ENCODE measurements at places on chromosomes 6 and 20.
A peak's percentile ranks its signal among the peaks of the same experiment; 100 is the strongest.

DNA sequence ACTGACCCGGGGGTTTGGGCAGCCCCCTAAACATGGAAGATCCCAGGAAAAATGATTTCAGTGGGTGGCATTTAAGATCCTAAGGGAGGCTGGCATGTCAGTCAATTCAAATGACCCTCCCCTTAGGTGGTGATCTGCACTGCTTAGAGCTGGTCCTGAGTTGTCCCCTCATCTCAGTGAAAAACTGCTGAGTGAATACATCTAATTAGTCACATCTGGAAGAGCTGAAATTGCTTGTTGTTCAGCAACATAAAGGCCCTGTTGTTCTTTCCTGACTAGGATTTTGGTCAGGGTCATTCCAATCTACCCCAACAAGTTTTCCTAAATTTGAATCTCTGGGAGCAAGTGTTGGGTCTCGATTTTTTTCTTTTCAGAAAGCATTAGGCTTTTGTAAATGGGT, 126.4 kb downstream of the LCA5 start:
- DNase-seq, result no peak

GRCh38 chr20:9989066-9989724, 45.6 kb upstream of the ANKEF1 start:
- no peak for DNase-seq

DNA sequence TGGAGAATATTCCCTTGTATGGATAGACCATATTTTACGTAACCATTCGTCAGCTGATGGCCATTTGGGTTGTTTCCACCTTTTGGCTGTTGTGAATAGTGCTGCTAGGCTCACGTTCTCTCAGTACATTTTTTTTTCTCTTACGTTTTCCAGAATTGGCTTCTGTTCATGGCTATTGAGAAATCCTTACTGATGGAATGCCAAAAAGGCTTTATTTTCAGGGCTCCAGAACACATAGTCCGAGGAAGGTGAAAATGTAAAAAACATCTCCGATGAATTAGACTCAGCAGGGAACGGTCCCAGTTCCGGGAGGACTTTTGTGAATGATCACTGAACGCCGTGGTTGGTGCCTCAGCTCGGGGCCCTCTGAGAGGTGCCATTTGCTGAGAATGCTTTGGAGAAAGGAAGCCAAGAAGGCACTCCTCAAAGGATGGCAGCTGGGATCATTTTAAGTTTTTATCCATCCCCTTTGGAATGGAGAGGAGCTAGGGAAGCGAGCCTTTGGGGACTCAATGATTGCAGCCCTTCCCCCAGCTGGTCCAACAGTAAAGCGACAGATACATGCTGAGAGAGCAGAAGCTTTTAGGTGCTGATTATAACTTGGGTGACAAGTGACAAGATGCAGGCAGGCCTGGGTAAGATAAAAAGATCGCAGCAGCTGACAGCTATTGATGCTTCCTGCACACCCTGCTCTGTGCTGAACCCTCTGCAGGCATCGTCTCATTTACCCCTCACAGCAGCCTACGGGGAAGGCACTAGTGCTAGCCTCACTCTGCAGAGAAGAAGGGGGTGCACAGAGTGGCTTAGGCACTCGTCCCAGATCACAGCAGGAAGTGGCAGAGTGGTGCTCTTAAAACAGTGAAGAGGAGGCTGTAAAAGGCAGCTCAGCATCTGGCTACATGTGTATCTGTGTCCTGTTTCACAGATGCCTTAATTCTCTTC, 133.4 kb upstream of the KCNG1 start:
- DNase-seq, result no peak

- DNase-seq, result peak; percentile 55
These were observed 117.2 kb upstream of the BACH2 start for GRCh38 chr6:90413867-90414266.

GRCh38 chr6:22343864-22344263, 47.0 kb upstream of the PRL start:
- DNase-seq, result no peak

- no peak for DNase-seq
These were observed 122.6 kb upstream of the NXT1 start for GRCh38 chr20:23227976-23228375.

DNA sequence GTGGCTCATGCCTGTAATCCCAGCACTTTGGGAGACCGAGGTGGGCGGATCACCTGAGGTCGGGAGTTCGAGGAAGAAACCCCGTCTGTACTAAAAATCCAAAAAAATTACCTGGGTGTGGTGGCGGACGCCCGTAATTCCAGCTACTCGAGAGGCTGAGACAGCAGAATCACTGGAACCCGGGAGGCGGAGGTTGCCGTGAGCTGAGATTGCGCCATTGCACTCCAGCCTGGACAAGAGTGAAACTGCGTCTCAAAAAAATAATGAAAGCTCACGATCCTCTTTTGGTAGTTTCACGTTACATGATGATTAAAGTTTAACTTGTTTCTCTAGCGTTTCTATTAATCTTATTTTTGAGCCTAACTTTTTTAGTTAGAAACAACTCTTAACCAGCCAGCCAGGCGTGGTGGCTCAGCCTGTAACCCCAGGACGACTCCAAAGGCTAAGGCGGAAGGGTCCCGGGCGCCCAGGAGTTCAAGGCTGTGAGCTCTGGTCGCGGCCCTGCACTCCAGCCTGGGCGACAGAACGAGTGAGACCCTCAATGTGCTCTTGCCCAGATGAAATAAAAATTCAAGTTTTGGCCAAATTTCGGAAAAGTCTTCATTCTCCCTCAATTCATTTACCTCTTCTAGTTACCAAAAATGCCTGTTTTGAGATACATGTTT, 1.2 kb upstream of the WRNIP1 start:
- DNase-seq, result no peak

- no peak for DNase-seq
These were observed 251.0 kb downstream of the SYNE1 start for GRCh38 chr6:152386131-152386530.

DNA sequence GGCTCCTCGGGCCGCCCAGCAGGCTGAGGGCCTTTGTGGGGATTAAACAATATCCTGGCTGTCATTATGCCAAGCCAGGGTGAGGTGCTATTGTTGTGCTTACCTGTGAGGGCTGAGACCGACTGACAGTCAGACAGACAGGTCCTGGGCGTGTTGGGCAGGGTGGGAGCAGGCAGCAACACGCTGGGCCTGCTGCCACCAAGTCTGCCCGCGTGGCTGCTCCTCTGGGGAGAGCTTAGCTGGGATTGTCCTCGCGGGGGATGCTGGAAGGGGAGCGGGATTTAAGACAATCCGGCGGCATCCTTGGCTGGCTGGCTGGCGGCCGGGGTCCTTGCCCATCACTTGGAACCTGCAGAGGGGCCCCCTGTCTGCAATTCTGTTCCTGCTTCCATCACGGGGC, 20.0 kb downstream of the ITPR3 start:
- DNase-seq, result no peak

DNA sequence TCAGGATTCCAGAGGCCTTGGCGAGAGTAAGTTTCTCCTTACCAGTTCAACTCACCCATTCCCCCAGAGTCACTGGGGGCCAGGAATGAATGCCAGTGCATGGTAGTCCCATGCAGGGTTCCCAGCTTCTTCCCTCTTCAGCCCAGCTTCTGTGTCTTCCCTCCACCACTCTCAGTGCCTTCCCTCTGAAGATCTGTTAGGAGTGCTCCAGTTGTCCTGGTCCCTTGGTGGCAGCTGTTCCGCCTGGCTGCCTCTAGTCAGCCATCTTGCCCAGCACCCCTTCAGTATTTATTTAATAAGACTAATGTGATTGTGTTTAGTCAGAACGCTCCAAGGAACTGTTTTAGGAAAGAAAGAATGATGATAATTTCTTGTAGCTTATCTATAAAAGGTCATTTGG, 23.1 kb downstream of the FIG4 start:
- DNase-seq, result no peak

DNA sequence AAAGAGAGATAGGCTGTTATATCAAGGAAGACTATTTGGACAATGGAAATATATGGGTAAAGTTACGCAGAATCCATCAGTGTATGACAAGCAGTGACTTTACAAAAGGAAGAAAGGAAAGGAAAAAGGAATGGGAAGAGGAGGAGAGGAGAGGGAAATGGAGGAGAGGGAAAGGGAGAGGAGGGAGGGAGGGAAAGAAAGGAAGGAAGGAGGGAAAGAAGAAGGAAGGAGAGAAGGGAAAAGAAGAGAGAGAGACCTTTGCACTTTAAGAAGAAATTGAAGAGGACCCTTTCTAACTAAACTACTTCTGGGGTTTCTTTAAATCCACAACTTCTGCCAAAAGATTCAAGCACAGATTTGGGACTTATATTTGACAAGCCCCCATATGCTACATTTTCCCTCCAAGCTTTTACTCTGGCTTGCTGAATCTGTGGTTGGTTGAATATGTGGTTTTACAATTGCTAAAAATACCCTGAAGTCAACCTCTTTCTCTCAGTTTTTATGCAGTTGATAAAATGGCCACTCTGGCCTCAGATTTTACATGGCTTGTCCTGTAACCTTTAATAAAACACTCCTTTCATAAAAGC, 120.8 kb upstream of the RAB32 start:
- no peak for DNase-seq

DNA sequence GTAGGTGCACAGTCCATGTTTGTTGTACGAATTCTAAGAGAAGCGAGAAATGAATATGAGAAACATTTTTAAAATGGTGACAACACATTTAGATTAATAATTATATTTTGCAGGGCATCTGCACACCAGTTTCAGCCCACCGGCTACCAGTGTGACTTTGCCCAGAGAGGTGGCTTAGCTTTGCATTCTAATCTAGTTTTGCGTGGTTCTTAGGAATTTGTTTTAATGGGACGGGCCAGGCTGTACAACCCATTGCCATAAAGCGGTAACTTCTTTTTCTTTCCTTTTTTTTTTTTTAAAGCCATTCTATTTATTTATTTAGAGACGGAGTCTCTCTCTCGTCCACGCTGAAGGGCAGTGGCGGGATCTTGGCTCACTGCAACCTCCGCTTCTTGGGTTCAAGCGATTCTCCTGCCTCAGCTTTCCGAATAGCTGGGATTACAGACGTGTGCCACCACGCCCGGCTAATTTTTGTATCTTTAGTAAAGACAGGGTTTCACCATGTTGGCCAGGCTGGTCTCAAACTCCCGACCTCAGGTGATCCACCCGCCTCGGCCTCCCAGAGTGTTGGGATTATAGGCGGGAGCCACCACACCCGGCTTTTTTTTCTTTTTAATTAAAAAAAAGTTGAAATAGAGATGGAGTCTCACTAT, 829 bp downstream of the MANBAL start:
- DNase-seq, result no peak

GRCh38 chr6:87257046-87257445, 65.3 kb upstream of the SMIM8 start:
- DNase-seq, result no peak

DNA sequence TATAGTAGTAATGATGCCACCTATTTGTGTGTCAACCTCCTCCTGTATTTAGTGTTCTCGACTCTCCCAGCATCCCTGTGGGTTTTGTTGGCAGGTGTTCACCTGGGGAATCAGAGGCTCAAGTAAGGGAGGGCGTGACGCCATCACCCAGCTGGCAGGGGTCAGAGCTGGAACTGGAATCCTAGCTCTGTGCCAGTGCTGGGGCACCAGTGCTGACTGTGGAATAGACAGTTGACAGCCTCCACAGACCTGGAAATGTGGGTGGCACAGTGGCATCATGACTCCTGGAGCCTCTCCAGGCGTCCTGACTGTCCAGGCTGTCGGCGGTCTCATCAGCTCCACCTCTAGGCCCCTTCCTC, 102.8 kb downstream of the SYCP2 start:
- DNase-seq, result no peak

- DNase-seq, result no peak
These were observed 431.0 kb upstream of the IRAK1BP1 start for GRCh38 chr6:78436335-78436734.

DNA sequence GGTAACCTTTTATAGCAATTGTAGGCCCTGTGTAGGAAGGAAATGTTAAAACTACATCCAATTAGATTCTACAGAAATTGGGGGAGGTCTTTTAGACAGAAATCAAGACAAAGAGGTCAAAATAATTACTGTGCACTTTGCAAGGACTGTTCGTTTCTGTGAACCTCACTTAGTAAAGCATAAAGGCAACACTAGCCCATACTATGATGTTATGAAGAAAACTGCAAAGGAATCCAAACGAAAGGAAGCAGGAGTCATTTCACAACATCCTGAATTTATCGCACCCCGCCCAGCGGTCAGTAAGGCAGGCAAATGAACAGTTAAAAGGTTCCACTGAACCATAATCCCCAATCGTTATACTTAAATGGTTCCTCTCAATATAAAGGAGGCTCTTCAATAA, 429.5 kb upstream of the ARID1B start:
- no peak for DNase-seq

GRCh38 chr20:46640536-46641311, 10.5 kb downstream of the SLC13A3 start:
- no peak for DNase-seq

DNA sequence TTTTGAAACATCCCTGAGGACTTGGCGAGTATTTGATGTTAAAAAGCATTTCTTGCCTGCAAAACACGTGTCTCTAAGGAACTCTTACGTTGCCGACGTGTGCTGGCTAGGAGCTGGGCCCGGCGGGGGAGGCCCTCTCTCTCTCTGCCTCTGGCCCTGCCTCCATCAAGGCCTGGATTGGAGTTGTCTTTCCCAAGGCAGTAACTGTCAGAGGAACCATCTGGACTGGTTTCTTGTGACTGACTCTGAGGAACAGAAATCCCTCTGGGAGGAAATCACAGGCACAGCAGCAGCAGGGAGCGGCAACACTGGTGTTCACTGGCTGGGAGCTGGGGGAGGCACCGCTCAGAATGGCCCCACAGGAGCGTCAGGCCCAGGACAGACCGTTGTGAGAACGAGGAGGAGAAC, 244.2 kb downstream of the NRN1 start:
- DNase-seq, result no peak

DNA sequence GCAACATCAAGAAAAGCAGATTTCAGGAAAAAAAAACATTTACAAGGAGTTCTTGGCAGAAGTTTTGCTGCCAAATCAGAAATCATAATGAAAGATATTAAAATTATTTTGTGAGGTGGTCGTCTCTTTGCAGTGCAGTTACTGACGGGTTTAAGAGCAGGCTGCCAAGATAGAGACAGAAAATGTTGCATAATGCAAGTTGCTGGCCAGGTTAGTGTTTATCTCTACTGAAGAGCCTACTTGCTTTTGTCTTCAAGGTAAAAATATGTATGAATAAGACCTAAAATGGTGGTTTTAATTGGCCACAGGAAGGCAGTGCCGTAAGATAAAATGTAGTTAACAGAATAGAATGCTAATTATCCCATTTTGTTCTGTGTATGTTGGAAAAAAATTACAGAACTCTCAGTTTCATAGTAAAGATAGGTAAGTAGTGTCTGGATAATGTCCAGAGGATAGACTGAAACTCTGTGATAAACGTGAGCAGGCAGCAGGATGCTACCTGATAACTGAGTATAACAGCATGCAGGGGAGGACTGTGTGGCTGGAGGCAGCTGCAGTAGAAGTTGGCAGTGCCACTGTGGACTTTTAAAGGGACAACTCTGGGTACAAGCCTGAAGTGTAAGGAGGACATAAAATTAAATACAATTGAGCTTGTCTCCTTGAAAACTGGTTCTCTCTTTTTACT, 13.9 kb downstream of the FOXO3 start:
- DNase-seq, result no peak

GRCh38 chr20:59864726-59865125, 68.7 kb downstream of the SYCP2 start:
- no peak for DNase-seq

DNA sequence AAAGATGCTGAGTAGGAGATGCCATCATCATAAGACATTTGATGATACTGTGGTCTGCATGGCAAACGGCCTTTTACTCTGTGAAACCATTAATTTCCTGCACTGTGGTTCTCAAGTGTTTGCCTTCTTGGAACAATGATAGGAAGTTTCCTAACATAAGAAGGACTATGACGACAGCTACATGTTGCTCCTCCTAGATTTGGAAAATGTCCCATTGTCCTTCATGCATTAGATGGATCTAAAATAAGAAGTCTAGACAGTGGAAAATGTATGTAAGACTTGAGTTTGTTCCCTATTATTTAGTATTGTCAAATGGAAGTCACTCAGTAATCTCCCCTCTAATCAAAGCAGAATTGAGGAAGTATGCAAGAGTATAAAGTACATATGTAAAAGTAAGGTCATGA, 98.5 kb upstream of the TMEM170B start:
- no peak for DNase-seq
